ENCODE measurements at places on chromosomes 7 and 10.

GRCh38 chr7:152735443-152736004 lies 24.0 kb upstream of the ACTR3B start:
- no peak for DNase-seq

- no peak for DNase-seq
Measured at GRCh38 chr7:47944536-47945260, 3.6 kb downstream of the PKD1L1 start.

DNA sequence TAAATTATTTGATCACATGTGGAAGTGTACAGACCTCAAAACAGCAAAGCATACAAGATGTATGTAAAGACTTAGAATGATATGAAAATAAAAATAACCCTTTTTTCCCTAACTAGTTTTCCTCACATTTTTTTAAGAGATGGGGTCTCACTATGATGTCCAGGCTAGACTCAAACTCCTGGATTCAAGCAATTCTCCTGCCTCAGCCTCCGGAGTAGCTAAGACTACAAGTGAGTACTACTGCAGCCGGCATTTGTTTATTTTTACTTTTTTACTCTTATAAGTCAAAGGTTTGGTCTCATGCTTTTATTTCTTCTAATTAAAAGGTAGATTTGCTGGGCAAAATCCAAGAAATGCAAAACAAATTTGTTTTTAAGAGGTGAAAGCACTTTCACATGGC lies 124.4 kb upstream of the ASAH2 start:
- no peak for DNase-seq

DNA sequence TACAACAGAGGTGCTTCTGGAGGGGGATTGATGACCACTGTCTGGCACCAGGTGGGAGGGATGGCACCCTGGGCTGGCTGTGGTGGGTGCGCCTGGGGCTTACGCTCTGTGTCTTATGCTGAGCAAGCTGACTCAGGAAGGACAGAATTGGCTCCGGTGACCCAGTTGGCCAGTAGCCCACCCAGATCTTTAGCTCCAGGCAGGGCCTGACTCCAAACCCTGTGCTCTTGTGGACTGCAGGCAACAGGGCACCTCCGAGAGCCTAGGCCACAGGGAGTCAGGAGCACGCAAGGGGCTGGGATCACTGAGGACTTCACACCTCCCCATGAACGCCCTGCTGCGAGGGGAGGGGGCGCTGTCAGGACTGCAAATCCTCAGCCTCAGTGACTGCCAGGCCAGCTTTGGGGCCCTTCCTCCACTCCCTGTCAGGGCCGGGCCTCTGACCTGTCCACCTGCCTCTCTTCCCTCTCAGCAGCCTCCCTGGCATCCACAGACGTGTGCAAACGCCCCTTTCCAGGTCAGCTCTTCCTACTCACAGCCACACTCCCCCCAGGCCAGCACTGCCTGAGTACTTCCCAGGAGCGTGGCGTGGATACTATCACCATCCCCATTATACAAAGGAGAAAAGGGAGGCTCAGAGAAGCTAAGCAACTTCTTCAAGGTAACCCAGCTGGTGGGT lies 118.7 kb downstream of the SLIT1 start:
- DNase-seq: no peak

DNA sequence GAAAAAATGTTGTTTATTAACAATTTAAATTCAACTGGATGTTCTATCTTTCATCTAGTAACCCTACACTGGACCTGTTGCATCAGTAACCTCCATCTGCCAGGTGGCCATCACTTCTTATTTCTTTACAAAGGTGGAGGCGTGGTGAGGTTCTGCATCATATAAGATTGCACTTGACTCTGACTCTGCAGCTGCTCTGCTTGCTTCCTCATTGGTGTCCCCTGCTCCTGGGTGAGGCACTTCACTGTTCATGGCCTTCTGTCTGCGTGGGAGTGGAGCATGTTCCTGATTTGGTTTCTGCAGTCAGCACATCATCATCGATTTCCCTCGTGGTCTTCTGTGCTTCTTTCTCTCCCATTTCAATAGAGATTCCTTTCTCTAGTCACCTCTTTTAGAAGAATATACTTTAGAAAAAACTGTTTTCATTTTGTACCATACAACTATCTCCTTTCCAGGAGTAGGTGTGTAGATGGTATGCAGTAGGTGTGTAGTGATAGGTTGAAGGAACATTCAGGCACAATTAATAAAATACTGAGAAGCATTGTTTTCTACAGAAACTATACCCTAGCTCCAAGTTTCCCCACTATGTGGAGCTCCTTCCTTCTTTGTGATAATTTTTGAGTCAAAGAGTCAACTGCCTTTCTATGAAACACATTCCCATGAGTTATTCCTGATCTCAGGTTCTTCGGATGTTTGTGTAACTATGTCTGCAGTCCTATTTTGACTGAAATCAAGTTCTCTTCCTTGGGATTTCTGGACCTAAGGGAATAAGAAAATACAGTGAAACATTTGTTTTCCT lies 231.7 kb upstream of the CNTNAP2 start:
- DNase-seq: no peak

All from CD4-positive, alpha-beta T cell treated with Interleukin-2 at 100 ng/mL for 4 hours (primary cell).